ENCODE measurements at places on chromosomes 11 and 22.
A peak's percentile ranks its signal among the peaks of the same experiment; 100 is the strongest.

GRCh38 chr11:75639762-75640181 is 29.1 kb downstream of the MAP6 start:
- peak; percentile 78 for DNase-seq

GRCh38 chr11:40314327-40314726 is 1145.1 kb downstream of the LRRC4C start:
- no peak for DNase-seq

DNA sequence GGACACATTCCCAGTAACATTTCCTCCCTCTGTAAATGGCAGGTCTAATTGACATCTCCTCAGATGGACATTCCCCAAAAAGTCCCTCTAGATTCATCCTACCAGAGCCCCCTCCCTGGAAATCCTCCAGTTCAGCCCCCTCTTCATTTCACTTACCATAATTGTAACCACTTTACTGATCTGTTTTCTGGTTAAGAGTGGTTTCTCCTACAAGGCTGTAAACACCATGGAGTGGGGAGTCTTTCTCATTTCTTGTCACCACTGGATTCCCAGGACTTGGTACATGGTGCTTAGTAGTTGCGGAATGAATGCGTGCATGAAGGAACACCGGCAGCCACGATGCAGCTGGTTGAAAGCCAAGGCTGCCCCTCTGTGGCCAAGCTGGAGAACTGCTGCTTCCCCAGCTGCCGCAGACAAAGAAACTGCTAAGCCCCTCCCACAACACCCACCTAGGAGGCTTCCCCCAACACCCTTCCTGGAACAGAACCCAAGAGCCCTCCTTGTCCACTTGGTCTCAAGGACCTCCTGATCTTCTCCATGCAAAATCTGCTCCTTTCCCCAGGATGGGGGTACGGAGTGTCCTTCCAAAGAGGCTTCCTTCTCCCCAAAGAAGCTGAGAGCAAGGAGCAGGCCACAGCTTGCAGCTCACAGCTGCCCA is 18.6 kb upstream of the SCARF2 start:
- peak; percentile 81 for DNase-seq

DNA sequence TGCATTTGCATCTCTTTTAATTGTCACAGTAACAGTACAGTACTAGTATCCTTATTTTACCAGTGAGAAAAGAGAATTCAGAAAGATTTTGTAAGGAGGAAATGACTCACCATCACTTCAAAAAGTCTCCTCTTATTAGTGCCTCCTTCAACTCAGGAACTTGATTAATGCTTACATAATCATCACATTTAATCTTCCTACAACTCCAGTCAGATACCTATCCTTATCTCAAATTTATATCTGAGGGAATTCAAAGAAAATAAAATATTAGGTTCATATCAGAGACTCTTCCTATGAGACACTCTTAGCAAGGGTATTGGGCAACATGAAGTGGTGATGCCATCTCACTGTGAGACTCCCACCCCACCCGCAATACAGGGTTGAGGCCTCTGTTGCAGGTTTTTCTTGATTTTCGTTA is 26.1 kb upstream of the CTSC start:
- no peak for DNase-seq

GRCh38 chr11:30049214-30049613 is 32.4 kb upstream of the KCNA4 start:
- no peak for DNase-seq

Data from ascending aorta (tissue), 2 donors.